Posterior cingulate gyrus (tissue), 11 donors: ENCODE measurements at places on chromosomes 2 and 18.

- no peak for DNase-seq
Observed at GRCh38 chr2:201108341-201108740, 7.6 kb upstream of the CFLAR start.

GRCh38 chr2:240297256-240298116, 138.0 kb upstream of the GPC1 start:
- no peak for DNase-seq

GRCh38 chr18:38257661-38258060, 692.1 kb upstream of the CELF4 start:
- DNase-seq = no peak

DNA sequence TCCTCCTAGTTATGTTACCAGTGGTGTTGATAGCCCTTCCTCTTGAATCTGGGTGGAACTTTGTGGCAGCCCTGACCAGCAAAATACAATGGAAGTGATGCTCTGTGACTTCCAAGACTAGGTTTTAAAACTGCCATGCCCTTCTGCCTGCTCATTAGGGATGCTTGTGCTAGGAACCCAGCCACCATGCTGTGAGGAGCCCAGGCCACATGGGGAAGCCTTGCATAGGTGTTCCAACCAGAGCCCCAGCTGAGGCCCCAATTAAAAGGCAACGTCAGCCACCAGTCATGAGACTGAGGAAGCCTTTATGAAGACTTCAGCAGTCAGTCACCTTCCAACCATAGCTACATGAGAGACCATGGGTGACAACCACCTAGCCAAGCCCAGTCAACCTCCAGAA, 14.0 kb upstream of the MAPRE2 start:
- no peak for DNase-seq

- no peak for DNase-seq
Observed at GRCh38 chr18:11990539-11990938, 9.2 kb downstream of the IMPA2 start.

DNA sequence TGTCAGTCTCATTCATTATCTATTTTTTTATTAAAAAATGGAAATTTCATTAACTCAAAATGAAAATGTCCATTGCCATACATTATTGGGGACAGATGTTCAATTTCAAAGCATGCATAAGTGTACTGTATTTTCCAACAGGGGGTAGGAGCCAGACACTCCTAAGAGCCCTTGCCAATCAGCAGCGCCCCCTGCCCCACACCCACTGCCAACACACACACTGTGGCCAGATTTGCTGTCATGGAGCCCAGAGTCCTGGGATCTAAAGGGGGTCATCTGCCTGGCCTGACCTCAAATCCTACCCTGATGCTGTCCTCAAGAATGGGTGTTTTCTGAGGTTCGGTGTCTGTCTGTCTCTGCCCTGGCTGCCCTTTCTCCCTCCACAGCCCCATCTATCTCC, 162.2 kb upstream of the TWIST2 start:
- no peak for DNase-seq

DNA sequence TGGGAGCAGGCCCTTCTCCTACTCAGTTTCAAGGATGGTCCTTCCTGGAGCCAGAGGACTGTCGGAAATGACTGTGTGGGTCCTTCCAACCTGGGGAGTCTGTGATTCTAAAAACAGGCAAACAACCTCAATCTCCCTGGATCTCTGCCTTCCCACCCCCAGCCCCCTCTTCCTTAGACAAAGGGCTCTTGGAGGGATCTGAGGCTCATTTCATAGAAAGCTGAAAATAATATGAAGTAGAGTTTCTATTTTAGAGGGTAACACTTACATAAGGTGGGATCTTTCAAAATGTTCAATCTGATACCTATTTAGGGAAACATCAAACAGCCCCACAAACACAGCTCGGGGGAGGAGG, 69.4 kb downstream of the RHOB start:
- no peak for DNase-seq

- no peak for DNase-seq
Observed at GRCh38 chr18:32459361-32460101, 11.2 kb downstream of the GAREM1 start.

DNA sequence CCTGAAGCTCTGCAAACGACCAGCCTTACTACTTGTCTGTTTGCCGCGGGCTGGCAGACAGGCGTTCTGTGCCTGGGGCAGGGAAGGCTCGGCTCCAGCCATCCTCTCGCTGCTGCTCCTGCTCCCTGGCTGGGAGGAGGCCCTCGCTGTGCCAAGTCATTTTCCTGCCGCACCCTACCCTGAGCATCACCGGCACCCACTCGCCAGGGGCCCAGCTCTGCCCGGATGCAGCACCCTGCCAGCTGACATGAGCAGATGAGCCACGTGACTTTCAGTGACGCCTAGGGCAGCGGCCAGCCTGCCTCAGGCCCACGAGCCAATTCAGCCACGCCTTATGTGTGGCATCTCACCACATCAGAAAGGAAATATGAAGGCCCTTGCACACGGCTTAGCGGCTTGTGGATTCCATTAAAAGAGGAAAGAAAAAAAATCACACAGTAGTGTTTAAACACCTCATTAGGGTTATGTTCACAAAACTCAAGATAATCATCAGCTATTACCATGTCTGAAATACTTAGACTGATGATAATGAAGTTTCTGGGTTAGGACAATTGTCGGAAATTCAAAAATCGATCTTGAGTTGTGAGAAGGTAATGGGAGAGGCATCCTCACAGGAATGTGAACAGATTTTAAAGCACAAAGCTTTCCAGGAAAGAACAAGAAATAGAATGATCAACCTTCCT, 250.5 kb downstream of the TWIST2 start:
- no peak for DNase-seq

DNA sequence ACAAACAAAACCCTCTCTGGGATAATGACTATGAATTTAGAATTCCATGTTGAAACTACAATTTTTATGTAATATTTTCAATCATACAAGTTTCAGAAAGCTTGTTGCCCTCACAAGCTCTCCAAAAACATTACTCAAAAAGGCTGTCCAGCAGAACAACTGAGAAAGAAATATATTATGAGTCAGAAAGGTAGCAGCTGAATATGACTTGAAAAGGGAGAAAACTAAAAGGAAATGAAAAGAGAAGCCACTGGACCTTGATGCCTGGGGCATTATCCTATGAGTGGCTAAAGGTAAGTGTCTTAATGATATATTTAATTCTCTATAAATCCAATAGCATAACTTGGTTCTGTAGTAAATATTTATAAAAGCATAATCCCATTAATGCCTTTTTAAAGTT, 61.8 kb downstream of the NXPH2 start:
- DNase-seq = no peak
